NCI-H187 treated with DMSO at 0.1 percent for 48 hours (cell line): ENCODE measurements at places on chromosomes 7 and 10.
A peak's percentile ranks its signal among the peaks of the same experiment; 100 is the strongest.

- DNase-seq: no peak
Measured at GRCh38 chr7:80794631-80795573, 123.9 kb downstream of the SEMA3C start.

DNA sequence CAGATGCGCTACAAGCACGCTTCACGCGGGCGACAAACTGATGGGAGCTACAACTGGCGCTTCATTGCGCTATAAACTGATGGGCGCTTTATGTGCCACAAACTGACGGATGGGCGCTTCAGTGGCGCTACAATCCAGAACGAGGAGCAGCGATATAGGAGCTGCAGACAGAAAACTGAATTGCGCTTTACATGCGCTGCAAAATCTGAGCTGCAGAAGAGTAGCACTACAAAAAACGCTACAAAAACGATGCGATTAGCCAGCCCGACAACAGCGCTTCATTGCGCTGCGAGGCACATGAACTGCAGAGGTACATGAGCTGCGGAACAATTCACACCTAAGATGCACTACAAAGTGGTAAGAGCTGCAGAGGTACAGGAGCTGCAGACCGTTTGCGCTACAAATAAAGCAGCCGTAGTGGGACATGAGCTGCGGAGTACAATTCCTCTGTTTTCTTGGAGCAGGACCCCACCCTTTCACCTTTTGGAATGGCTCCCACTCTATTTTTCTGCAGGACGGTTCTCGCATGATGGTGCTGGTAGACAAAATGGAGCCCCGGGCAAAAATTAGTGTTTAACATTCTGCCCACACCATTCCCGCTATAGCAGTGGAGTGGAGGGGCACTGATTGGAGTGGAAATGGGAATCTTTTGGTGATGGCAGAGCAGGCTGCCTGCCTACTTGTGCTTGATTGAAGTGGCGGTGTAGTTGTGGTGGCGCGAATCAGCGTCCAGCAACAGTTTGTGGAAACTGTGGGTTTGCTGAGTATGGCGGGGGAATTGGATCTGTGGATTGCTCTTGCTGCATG lies 1.2 kb upstream of the SGCE start:
- DNase-seq: no peak

GRCh38 chr7:135262623-135263320 lies 29.1 kb downstream of the STRA8 start:
- DNase-seq: no peak

DNA sequence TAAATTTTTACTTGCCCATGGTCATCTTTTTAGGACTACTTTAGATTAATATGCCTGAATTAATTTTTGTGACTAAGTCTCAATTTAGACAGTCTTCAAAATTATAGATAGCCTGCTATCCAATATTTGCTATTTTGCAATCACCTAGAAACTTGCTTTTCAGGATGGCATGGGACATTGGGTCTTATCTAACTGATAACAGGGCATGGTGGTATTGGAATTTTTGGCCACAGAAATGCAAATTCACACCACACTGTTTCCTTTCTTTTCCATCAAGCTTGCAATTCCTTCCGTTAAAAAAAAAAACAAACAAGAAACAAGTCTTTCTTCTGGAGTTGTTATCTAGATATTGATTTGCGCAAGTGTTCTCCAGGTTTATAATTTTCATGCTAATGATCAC lies 8.8 kb downstream of the ARL5B start:
- DNase-seq: no peak

- DNase-seq: no peak
Measured at GRCh38 chr7:95874129-95874528, 101.8 kb downstream of the DYNC1I1 start.

DNA sequence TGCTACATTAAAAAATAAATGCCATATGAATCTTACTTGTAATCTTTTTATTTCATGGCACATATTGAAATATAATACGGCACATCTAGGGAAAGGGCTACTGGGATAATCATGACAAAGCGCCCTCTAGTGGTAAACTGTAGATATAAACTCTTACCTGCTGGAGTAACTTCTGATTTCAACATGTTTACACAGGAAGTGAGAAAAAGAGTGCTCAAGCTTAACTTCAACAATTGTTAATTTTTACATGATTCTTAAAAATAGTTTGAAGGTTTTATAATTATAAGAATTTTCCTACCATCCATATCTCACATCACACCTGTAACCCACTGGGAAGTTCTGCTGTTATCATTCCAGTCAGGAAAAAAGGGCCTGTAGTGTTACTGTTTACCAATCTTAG lies 2.0 kb upstream of the HEPACAM2 start:
- DNase-seq: peak; percentile 56

GRCh38 chr10:15436696-15437095 lies 65.6 kb upstream of the FAM171A1 start:
- DNase-seq: no peak

- no peak for DNase-seq
Measured at GRCh38 chr7:139994356-139994755, 68.4 kb downstream of the PARP12 start.

DNA sequence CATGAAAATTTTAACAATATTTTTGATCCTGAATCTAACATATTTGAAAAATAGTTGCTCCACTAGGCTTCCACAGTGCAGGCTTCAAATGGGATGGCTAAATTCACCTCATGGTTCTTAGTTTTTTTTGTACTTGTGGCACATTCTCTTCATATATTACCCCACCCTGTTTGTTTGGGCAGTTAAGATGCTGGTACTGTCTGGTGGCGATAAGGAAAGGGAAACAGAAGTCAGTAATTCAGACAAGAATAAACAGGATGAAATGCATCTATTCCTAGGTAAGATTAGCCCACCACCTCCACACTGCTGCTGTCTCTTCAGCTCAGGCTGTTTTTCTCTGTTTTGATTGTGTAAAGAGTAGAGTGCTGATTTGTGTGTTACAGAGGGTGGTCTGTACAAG lies 44.2 kb downstream of the GLRX3 start:
- DNase-seq: no peak

DNA sequence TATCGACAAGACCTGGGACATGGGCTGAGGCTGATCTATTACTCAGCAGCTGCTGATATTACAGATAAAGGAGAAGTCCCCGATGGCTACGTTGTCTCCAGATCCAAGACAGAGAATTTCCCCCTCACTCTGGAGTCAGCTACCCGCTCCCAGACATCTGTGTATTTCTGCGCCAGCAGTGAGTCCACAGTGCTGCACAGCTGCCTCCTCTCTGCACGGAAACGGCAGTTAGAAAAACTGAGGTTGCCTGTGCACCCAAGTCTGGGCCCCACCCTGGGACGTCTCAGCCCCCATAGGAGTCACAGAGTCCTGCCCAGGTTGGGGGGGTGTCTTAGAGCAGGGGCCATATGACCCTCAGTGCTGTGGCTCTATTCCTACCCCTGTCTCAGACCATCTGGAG lies 167.4 kb upstream of the PRSS58 start:
- no peak for DNase-seq

DNA sequence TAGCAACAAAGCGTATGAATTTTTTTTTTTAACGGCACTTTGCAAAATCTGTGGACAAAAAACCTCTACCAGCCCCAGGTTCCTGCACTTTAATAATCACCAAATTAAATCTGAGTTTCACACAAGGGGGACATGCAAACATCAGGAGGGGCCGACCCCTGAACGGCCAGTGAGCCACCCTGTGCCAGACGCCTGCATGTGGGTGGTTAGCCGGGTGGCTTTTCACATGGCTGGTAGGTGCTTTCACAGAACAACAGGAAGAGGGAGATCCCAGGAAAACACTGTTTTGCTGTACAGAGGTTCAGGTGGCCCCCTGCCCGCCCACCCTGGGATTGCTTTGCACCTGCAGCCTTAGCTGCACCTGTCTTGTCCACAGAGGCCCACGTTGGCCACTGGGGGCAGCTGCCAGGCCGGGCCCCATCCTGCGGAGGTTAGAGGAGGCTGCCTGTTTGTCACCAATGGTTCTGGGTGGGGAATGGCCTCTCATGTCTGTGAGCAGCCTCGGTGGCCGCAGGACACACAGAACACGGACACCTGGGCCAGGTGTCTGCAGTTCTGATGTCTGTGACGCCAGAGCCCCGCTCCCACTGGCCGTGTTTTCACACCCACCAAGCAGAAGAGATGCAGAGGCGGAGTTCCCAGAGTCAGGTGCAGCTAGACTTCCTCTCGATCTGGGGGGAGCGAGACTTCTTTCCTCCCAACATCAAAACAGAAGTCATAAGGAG lies 107.7 kb downstream of the FAM53B start:
- no peak for DNase-seq

DNA sequence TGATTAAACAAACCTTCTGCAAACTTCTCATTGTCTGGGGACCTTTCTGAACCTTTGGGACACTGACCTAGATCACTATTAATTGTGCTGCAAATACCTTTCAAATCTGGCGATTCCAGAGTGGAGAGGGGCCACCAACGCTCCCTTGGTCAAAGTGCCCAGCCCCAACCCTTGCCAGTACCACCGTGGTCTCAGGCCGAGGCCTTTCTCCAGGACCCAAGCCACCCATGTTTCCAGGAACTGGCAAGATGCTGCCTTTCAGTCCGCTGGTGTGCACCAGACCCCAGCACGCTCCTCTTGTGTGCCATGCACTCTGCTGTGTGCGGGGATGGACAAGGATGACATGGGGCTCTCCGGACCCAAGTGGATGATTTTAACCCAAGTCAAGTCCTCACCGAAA lies 91.1 kb upstream of the MGMT start:
- no peak for DNase-seq

DNA sequence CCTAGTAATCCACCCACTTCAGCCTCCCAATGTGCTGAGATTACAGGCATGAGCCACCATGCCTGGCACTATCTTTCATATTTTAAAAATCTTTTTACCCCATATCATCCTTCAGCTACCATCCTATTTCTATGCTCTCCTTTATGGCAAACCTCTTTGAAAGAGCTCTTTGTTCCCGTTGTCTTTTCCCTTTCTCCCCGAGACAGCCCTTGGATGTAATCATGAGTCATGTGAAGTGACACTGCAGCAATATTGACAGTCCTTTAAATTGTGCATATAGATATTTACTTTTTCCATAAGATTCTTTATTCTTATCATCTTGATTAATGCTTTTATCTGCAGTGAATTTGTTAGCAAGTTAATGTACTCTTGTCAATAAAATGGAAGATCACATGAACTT lies 286.6 kb downstream of the ANKRD7 start:
- DNase-seq: no peak

DNA sequence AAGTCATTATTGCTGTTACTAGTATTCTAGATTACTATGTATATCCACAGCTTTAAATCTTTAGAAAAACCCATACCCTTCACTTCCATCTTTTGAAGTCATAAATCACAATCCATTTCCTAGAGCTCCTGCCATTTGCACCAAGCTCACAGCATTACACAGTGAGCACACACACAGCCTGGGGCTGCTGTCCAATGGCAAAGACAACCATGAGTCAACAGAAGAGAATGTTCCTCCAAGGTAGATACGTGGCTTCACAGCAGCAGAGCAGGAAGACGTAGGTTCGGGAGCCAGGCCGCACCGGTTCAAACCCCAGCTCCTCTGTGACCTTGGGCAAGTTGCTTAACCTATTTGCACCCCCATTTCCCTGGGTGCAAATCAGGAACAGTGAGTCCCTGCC lies 234.6 kb downstream of the DIP2C start:
- DNase-seq: no peak

- no peak for DNase-seq
Measured at GRCh38 chr10:6108631-6109443, 20.0 kb downstream of the RBM17 start.

GRCh38 chr7:30142710-30143109 lies 7.9 kb downstream of the MTURN start:
- no peak for DNase-seq

- peak; percentile 52 for DNase-seq
Measured at GRCh38 chr7:83130623-83131545, 31.8 kb downstream of the PCLO start.

GRCh38 chr10:7170626-7171322 lies 240.1 kb downstream of the SFMBT2 start:
- DNase-seq: no peak

DNA sequence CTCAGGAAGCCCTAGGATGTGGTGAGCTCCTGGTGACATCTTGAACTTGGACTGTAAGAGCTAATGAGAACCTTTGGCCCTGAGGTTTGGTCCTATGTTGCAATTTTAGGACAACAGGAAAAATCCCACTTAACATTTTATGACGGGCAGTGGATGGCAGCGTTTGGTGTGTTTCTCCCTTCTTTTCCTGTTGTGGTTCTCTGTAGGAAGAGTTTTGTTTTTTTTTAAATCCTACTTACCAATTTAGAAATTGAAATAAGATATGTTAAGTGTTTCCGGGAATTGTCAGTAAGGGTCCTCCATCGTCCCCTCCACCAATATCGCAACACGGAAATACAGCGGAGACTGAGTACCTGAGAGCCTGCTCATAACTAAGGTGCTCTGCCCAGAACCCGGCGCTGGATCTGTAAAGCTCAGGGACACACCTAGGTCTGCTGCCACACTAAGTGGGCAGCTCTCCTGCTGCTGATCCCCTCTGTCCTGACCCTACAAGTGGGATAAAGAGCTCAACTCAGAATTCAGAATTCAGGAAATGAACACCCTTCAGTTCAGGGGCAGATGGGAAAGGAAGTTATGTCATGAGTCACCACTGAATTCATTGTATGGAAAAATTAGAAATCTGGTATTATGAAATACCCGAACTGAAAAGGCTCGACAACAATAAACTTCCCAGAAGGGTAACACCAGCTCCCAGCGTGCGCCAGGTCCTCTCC lies 9.1 kb upstream of the PROSER2 start:
- DNase-seq: no peak

- no peak for DNase-seq
Measured at GRCh38 chr10:132630156-132630555, 92.6 kb downstream of the INPP5A start.

DNA sequence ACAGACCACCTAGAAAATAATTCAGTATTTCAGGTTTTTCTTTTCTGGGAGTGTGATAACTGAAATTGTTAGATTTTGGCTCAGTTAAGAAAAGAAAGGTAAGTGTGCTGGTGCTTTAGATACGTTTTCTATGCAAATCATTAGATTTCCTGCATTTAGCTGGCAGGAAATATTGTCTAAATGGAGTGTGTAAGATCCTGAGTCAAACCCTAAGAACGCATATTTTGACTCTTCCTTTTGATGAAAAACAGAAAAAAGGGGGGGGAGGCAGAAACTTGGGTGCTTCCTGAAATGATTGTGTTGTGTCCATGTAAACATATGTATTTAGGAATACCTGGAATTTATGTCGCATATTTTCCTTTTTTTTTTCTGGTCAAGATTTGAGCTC lies 1.2 kb downstream of the GRK5 start:
- DNase-seq: no peak

- DNase-seq: no peak
Measured at GRCh38 chr7:70739646-70740210, 392.2 kb upstream of the GALNT17 start.

DNA sequence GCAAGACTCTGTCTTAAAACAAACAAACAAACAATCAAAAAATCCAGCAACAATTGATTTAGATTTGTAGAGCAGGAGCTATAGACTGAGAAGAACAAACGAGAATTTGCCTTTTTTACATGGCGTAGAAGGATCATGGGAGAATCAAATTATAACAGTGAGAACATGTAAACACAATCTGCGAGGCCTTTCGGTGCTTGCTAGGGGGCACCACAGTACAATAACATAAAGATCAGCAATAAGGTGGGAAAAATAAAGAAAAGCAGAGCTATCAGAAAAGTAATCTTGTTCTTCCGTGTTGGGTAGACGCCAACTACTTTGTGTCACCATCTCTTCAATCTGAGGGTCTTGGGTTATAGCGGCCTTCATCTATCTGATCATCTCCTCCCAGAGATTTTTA lies 82.2 kb downstream of the NOD1 start:
- no peak for DNase-seq
